ENCODE measurements at places on chromosomes 1 and 21. TPM values are rescaled to one million over a fixed set of nuclear protein-coding genes. Genes with fewer than 3 reads are reported as not detected.

GJA8 gene
- not detected for total RNA-seq

EFNA1 gene
- total RNA-seq: 21.1 TPM

GRCh38 chr1:22398656-22399420 is 52.8 kb upstream of the ZBTB40 start:
- no peaks in the 10 kb centered on the region for H3K36me3 ChIP-seq
- no peak for DNase-seq
- H3K4me3 ChIP-seq: no peak overlapping the region
- H3K27ac ChIP-seq: no peak overlapping the region

DNA sequence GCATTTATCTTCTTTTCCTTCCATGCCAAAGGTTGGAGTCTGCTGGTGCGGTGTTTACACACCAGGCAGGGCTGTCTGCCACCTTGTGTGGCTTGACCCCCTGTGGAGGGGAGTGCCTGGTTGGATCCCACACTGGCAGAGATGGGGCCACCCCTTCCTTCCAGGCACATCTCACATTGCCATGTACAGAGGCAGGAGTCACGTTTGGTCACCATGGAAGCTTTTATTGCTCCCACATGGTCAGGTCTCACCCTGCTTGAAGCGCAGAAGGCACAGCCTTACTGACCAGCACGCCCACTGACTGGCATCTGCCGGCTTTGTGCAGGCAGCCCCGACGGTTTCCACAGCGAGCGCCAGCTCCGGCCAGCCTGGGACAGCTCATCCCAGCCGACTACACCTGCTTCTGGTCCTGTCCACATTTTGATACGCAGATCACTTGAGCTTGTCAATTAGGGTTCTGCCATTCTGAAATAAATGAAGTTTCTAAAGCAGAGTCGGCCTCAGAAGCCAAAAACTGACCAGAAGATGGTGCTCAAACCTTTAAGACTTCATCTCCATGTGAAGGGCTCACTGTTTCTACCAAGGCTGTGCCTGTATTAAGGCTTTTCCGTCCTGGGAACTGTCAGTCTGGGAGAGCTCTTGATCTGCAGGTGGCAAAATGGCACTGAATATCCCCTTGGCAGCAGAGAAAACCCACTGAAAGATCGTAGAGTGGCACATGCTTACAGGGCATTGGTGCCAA is 35.6 kb upstream of the EPHA8 start:
- H3K27me3 ChIP-seq: no peaks in the 10 kb centered on the region
- H3K4me1 ChIP-seq: peaks cover 45% of the 10 kb centered on the region
- DNase-seq: no peak
- no peak overlapping the region for H3K27ac ChIP-seq
- no peaks in the 10 kb centered on the region for H3K36me3 ChIP-seq
- no peak overlapping the region for H3K4me3 ChIP-seq

- H3K36me3 ChIP-seq: no peaks in the 10 kb centered on the region
- no peak overlapping the region for H3K27ac ChIP-seq
- H3K4me1 ChIP-seq: no peaks in the 10 kb centered on the region
Observed at GRCh38 chr1:81409262-81409661, 391.5 kb upstream of the ADGRL2 start.

DNA sequence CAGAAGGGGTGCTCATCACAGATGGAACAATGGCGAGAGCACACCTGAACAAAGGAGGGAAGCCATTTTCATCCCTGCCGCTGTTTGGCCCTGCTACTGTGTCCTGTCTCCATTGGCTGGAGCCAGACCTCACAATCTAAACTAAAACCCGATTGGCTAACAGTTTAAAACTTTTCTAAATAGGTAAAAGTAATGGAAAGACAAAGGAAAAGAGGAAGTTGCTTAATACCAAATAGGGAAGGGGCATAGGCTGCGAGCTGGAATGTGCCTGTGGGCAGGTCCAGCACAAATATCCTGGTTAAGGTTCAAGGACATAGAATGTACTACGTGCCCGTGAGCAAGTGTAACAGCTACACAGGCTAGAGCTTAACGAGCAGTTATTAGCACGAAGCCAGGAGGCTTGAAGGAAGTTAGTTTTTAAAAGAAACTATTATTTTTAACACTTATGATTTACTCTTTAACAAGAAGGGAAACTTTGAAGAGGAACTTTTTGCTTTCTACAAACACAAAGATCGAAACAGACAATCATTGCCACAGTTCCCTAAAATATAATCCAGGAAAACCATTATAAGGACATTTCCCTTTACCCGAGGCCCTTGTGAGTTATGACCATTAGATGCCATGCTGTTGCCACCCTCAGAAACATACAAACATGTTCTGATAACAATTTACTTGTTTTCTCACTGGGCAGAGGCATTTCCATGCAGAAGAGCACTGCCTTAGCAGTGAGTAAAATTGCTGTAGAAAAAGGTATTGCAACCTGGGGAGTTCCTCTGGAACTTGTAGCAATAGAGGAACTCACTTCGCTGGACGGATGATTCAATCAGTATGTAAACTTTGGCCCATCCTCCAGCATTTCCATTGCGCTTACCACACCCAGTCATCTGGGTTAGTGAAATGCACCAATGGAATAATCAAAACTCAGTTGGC is 4.8 kb upstream of the PTTG1IP start:
- peaks cover 4% of the 10 kb centered on the region for H3K4me1 ChIP-seq
- H3K27me3 ChIP-seq: no peaks in the 10 kb centered on the region
- H3K4me3 ChIP-seq: no peak overlapping the region
- no peaks in the 10 kb centered on the region for H3K36me3 ChIP-seq
- no peak for DNase-seq

- H3K27ac ChIP-seq: no peak overlapping the region
- no peaks in the 10 kb centered on the region for H3K27me3 ChIP-seq
- DNase-seq: no peak
- peaks cover 34% of the 10 kb centered on the region for H3K4me1 ChIP-seq
- no peaks in the 10 kb centered on the region for H3K36me3 ChIP-seq
- no peak overlapping the region for H3K4me3 ChIP-seq
Observed at GRCh38 chr1:26689504-26689903, 6.3 kb upstream of the ARID1A start.

All from pancreas (tissue), 10 donors.